ENCODE measurements at places on chromosomes 2 and 18.
A peak's percentile ranks its signal among the peaks of the same experiment; 100 is the strongest.

- no peak for DNase-seq
Measured at GRCh38 chr2:7880126-7880525, 801.7 kb upstream of the ID2 start.

- DNase-seq = no peak
Measured at GRCh38 chr18:8463791-8464190, 145.4 kb upstream of the RAB12 start.

DNA sequence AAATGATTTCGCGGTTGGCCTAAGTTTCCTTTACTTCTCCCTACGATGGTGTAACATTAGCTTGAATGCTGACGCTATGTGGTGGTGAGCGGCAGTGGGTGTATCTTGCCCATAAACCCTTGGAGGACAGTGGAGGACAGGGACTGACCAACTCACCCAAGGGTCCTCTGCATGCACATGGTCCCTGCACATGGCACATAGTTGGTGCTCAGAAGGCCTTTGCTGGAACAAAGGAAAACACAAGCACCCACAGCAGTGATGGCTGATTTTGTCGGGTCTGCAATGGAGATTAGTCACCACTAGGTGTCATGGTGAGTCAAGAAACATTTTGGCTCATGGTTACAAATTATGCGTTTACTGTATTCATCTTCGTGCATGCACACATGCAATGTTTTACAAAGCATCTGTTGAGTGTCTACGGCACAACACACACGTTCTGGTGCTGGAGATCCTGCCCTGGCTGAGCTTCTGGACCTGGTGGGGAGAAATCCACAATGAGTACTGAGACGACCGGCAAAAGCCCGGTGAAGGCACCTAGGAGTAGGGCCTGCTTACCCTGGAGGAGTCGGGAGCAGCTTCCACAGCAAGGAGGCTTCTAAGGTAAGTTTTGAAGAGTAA is 44.0 kb downstream of the PDCL3 start:
- DNase-seq = peak; percentile 22

- DNase-seq = no peak
Measured at GRCh38 chr2:71063216-71063615, 5.2 kb upstream of the NAGK start.

GRCh38 chr2:38207168-38207567 is 131.2 kb upstream of the CYP1B1 start:
- DNase-seq = no peak

- DNase-seq = no peak
Measured at GRCh38 chr2:123448801-123449200, 576.3 kb upstream of the CNTNAP5 start.

DNA sequence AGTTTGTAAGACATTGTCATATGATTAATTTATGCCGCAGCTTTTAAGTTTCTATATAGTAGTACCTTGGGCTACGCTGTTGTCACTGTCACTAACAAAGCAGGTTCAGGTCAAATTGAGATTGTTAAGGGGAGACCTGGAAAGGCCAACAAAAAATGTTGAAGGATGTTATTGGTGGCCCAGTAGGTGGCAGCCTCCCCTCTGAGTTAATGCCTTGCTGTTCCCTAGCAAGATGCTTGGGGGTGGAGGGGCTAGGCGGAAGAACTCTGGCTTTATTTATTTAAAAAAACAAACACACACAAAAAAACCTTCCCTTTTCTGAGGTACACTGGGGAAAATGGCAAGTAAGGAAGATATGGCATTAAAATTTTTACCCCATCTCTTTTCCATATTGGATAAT is 128.3 kb upstream of the ATP5MC3 start:
- no peak for DNase-seq

GRCh38 chr18:43571078-43571689 is 293.9 kb upstream of the SYT4 start:
- no peak for DNase-seq

- DNase-seq = no peak
Measured at GRCh38 chr18:2655954-2656236, 369 bp downstream of the SMCHD1 start.

- no peak for DNase-seq
Measured at GRCh38 chr2:157305723-157306110, 19.9 kb downstream of the ERMN start.

DNA sequence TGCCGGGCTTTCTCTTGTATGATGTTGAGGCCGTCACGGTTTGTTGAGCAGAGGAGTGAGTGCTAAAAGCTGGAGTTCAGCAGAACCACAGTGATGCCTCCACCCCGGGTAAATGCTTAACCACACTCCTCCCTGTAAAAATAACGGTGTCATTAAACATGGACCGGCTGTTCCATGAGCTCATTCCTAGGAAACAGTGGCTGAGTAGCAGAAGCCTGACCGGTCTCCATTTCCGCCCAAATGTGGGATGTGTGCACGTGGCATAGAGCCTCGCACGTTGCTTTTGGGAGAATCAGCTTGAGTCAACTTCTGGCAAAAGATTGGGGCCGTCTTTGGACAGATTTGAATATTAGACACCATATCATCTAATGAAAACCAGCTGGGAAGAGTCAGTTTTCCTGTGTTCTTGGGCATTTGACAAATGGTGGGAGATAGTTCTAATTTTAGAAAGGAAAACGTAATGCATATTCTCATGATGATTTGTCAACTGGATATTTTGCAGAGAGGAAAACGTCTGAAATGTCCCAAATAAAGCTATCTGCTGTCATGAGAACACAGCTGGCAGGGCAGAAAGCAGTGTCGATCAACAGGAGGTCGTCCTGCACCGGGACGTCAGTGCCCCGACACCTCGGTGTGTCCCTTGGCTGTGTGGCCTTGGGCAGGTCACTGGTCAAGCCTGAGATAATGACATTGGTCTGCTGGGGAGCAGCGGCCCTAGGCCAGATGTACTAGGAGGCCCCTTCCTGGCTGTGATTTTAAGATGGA is 42.4 kb downstream of the LRRFIP1 start:
- no peak for DNase-seq

GRCh38 chr2:7108792-7109532 is 191.8 kb downstream of the RNF144A start:
- DNase-seq = no peak

GRCh38 chr18:75123113-75123512 is 85.8 kb downstream of the PTGR3 start:
- DNase-seq = no peak

DNA sequence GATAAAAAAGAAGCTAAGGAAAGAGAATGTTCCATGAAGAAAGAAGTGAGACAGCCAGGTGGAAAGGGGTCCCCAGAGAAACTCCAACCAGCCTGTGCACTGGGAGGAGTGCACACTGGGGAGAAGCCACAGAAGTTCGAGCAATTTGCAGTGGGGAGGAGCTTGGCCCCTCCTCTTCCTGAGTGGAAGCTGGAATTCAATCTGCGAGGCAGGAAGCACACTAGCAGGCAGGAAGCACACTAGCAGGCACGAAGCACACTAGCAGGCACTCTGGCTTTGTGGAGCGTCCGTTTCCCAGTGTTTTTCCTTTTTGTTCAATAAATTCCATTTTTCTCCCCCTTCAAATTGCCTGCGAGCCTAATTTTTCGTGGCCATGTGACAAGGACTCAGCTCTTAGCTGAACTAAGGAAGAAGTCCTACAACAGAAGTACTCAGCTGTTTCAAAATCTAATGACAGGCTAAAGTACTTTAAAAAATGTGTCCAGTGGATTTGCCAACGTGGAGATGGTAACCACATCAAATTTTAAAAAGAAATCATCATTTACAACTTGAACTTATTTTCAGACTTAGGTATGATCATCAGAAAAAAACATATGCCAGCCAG is 21.4 kb upstream of the SPIRE1 start:
- no peak for DNase-seq

DNA sequence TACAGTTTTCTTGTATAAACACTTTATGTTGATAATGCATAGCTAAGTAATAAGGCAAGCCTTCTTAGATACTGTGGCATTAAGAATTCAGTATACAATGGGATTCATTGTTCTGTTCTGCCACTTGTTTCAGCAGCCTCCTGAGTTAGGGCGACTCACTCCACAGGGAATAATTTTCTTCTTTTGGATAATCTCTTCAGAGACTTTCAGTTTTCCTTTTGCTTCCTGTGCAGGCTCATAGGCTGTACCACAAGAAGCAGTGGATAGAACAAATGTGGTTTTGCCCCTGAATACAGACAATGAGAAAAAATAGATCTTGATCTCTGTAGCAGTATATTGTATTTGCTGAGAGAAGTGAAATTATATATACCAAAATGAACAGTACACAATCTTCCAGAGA is 298.0 kb downstream of the ZNF407 start:
- DNase-seq = no peak

All from activated gamma-delta T cell treated with Interleukin-2 at 50 U/mL for 16 hours (primary cell).